ENCODE measurements at places on chromosomes 2 and 18.

DNA sequence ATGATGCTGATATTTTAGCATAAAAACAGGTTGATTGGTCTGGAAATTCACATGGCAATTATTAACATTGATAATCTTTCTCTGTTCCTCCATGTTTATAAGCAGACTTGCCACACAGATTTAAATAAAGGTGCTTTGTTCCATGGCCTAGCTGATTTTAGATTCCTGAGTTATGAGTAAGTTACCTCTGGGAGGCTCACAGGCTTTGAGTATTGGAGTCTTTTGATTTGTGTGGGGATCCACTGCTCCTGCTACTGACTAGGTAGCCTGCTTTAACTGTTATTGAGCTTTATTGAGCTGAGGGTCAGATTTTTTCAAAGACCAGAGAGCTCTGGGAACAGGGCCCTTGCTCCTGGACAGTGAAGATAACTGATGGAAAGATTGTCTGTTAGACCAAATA, 166.1 kb downstream of the ANKRD30B start:
- no peak for DNase-seq

- DNase-seq = no peak
Observed at GRCh38 chr2:122056853-122057252, 301.4 kb downstream of the TSN start.

DNA sequence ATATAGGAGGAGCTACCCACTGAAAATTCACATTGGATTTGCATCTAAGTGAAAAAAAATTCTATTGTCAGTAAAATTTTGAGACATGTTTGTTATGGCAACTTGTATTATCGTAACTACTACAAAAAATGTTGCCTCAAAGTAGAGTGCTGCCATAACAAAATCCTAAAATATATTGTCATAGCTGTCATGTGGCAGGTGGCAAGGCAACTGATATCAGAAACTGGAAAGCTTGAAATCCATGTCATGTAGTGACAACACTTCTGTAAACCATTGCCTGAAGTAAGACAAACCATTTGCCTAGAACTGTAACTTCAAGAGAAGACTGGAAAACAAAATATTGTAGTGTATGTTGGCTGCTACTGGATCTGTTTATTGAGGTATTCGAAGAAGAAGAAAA, 697.5 kb upstream of the CELF4 start:
- no peak for DNase-seq

- DNase-seq = no peak
Observed at GRCh38 chr2:215403441-215404347, 32.2 kb downstream of the FN1 start.

DNA sequence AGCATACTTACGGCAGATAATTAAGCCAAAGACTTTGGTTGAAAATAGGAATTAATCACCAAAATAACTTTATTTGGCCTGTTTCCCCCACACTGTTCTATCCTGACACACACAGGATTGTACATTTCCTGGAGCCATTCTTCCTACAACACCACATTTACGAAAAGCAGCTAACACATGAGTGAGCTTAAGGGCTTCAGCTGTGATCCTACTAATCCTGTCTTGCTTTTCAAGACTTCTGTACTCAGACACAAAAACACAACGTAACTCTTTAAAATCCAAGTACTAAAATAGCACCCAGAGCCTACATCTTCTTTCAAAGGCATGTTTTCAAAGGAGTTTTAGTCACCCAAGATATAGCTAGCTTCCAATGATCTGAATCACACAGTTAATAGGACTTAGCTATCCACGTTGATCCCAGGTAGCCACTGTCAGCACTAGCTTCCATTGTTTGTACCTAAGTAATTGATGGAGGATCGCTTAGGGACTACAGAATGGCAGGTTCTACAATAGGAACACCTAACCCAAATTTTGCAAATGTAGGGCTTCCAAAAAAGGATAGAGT, 42.8 kb upstream of the TTC39C start:
- no peak for DNase-seq
